H4 (cell line): ENCODE measurements at places on chromosomes 5 and 9.

DNA sequence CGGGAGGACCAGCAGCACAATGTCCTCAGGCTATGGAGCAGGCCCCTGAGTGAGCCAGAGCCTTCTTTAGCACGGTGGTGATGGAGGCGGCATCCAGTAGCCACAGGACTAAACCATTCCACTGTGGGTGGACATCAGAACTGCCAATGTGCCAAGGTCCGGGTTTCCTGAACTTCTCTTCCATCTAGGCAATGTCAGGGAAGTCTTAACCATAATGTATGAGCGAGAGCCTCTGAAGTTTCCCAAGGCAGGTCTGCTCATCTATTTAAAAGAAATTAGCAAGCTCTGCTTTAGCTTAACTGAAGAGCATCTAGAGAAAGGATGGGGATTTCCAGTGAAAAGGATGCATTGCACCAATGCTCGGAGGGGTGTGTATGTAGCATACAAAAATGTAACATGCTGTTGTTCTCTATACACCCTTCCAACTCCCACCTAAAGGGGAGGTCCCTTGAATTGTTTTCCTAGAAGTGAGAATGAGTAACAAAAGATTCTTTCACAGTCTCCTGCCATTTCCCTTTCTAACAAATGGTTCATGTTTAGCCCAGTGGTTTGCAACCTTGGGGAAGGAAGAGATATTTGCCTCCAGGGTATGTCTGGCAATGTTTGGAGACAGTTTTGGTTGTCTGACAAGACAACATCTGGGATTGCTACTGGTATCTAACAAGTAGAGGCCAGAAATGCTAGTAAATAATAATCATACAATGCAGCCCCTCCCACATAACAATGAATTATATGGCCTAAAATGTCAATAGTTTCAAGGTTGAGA lies 6.1 kb upstream of the RXFP3 start:
- DNase-seq = no peak

DNA sequence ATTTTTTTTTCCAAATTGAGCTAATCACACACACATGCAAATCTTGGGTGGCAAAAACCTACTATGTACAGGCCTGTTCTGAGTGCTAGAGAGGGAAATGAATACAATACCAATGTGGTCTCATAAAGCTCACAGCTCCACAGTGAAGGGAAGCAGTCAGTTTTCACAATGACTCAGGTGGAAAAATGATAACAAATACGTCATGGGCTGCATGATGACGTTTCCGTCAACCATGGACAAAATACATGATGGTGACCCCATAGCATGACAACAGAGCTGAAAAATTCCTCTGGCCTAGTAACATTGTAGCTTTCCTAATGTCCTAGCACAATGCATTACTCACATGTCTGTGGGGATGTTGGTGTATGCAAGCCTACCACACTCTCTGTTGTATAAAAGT lies 252.5 kb downstream of the TRIM32 start:
- no peak for DNase-seq

DNA sequence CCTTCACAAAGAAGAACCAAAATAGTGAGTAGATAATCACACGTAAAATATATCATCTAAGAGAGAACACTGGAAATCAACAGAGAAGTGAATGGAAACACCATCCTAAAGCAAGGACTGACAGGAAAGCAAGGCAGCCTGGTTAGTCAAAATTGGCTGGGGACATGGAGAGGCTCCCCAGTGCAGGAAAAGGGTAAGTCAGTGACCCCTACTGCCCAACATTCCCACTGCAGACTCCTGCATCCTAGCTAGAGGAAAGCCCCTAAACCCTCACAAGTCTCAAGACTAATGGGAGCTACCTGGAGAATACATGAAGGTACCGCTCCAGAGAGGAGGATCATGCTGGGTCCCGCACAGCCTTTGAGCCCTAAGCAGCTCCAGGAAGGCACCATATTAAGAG lies 60.1 kb downstream of the ZDHHC21 start:
- no peak for DNase-seq

- DNase-seq = no peak
These were observed 273.2 kb upstream of the MPDZ start for GRCh38 chr9:13552606-13553215.

DNA sequence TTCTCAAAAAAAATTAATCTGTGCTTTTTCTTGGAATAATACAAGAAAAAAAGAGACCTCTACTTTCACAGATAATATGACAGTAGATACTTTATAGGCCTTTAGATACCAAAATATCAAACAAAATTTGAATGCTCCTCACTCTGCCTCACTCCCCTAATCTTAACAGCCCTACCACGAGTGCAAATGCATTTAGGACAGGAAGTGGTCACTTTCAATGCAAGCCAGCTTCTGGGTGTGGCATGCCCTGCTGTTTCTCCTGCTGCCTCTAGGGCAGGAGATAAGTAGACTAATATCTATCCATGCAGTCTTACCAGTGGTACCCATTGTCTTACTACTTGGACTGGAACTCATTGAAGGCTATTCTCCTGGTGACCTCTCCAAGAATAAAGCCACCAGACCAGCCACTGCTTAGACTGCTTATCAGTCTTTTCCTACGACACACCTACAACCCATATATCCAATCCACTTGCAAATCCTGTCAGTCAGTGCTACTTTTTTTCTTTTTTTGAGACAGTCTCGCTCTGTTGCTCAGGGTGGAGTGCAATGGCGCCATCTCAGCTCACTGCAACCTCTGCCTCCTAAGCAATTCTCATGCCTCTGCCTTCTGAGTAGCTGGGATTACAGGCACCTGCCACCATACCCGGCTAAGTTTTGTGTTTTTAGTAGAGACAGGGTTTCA lies 23.0 kb downstream of the FRRS1L start:
- DNase-seq = peak; percentile 82

- DNase-seq = no peak
These were observed 69.4 kb upstream of the TBC1D2 start for GRCh38 chr9:98324801-98325200.
